ENCODE measurements at places on chromosomes 7 and 10.

DNA sequence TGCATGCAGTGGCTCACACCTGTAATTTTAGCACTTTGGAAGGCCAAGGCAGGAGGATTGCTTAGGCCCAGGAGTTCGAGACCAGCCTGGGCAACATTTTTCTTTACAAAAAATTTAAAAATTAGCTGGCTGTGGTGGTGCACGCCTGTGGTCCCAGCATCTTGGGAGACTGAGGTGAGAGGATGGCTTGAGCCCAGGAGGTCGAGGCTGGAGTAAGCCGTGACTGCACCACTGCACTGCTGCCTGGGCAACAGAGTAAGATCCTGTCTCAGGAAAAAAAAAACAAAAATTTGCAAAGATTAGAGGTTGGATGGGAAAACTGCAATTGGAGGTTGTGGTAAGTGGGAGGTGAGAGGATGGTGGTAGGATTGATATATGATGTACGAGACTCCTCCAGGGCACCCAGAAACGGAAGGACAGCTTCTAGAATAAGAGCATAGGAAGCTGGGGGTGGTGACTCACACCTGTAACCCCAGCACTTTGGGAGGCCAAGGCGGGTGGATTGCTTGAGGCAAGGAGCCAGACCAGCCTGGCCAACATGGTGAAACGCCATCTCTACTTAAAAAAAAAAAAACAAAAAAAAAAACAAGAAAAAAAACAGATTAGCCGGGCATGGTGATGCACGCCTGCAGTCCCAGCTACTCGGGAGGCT is 19.1 kb upstream of the PARP12 start:
- no peak for DNase-seq

GRCh38 chr10:964321-964987 is 23.8 kb upstream of the GTPBP4 start:
- no peak for DNase-seq

DNA sequence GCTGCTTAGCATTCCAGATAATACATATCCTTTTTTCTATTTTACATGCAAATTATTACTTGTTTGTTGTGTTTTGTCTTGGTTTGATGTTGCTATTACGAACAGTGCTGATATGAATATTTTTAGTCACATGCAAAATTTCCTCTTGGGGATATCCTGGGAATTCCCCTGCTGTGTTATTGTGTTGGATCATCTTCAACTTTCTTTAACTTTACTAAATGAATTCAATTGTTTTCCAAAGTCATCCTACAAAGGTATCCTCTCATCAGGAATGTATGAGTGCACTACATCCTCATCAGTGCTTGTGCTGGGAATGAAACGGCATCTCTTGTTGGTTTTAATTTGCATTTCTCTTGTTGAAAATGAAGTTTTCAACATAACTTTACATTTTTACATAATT is 87.1 kb downstream of the AASS start:
- DNase-seq, result peak; percentile 36

- DNase-seq, result no peak
Measured at GRCh38 chr10:96655461-96656197, 64.7 kb downstream of the PIK3AP1 start.

DNA sequence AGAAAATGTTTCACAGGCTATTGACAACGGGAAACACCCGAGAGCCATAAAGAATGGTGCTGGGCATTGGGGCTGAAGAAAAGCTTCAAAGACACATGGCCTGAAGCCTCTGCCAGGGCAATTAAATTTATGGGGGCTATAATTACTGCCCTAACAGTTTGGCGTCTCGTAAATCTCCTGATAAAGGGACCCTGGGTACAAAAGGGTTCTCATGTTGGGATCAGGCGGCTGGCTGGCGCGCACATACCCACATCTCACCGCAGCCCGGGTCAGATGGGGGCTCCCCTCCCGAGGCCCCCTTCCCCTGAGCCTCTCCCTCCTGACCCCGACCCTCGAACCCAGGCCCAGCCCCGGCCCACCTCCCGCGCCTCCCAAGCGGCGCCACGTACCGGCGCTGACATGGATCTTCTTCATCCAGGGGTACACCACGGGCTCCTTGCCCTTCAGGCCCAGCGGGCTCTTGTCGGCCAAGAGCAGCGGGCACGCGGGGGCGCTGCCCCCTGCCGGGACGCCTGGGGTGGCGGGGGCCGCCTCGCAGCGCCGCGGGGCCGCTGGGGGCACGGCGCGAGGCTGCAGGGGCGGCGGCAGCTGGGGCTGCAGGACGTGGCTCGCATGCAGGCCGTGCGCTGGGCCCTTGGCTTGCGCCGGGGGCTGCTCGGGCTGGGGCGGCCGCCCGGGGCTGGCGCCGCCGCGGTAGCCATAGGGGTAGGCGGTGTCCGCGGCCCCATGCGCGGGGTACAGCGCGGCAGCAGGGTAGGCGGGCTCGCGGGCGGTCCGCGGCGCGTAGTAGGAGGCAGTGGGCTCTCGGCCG is 623 bp downstream of the HOXA4 start:
- DNase-seq, result peak; percentile 41

GRCh38 chr7:140027858-140028257 is 34.9 kb downstream of the PARP12 start:
- no peak for DNase-seq

- no peak for DNase-seq
Measured at GRCh38 chr7:18125476-18125875, 97.8 kb upstream of the PRPS1L1 start.

DNA sequence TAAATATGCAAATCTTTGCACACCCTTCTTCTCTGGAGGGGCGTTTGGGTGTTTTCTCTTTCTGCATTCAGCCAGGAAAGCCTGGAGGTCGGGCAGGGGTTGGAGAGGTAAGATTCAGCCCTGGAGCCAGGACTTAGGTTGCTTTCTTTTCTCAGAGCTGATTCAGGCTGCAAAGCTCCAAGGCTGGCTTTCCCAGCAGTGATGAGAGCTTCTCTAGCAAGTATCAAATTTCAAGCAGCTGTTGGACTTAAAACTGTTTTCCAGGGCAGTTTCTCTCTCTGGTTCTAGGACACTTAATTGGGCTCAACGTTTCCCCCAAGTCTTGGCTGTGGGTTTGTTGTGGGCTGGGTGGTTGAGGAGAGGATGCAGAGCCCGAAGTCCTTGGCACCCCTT is 608 bp downstream of the AKR1B10 start:
- peak; percentile 17 for DNase-seq

DNA sequence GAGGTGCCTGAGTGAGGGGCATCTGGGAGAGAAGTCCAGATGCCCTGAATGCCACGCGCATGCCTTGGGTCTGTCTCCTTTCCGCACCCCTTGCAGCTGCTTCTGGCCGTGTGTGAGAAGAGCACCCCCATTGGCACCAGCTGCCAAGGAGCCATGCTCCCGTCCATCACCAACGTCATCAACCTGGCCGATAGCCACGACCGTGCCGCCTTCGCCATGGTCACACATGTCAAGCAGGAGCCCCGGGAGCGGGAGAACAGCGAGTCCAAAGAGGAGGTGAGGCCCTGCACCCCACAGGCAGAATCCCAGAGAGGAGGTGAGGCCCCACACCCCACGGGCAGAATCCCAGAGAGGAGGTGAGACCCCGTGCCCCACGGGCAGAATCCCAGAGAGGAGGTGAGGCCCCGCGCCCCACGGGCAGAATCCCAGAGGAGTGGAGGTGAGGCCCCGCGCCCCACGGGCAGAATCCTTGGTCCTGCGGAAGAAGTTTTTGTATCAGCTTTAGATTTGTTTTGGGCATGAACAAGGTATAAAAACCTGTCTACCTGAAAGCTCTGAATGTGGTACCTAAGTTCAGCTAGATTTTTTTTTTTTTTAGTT is 91.8 kb downstream of the TRRAP start:
- DNase-seq, result no peak

GRCh38 chr7:116704650-116705228 is 32.7 kb downstream of the MET start:
- no peak for DNase-seq

GRCh38 chr7:76338298-76339084 is 20.3 kb downstream of the YWHAG start:
- no peak for DNase-seq

GRCh38 chr7:115340828-115341227 is 418.9 kb downstream of the MDFIC start:
- peak; percentile 20 for DNase-seq

DNA sequence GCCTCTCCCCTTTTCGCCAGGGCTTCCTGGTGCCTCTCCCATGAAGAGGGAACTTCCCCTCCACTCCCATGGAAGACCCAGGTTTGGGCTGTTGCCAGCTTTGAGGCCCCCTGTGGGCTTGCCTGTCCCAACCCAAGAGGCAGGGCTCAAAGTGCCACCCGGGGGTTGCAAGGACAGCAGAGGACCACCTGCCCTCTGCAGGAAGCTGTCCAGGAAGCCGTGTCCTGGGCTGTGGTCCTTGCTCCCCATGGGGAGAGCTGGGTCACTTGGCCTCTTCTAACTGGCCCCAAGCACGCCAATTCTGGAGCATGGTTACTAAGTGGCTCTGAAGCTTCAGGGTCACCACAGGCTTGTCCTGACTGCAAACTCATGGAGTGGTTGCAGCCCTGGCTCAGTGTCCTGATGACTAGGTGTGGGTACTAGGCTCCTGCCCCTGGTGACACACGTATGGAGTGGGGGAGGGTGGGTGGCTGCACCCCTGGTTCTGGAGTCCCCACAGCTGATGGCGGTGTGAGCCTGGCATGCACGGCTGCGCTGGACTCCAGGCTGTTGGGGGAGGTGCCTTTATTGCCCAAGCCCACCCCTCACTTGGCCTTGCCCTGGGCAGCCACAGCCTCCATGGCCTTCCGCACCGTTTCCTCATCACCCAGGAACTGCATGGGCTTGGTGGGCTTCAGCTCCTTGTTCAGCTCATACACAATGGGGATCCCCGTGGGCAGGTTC is 3.0 kb downstream of the PGAM2 start:
- DNase-seq, result no peak

DNA sequence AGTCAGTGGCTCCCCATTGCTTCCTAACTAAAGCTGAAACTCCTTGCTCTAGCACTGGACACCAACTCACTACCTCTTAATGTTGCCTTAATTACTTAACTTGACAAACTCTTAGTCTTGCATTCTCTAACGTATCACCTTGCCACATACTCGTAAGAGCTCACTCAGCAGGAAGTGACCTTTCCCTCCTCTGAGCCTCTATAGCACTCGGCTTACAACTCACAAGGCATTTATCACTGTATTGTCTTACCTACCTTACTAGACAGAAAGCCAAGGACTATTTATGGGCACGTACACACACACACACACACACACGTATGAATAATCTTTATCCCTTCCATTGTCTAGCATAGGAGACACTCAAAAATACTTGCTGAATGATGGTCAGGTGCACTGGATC is 21.2 kb downstream of the CEP41 start:
- peak; percentile 15 for DNase-seq

DNA sequence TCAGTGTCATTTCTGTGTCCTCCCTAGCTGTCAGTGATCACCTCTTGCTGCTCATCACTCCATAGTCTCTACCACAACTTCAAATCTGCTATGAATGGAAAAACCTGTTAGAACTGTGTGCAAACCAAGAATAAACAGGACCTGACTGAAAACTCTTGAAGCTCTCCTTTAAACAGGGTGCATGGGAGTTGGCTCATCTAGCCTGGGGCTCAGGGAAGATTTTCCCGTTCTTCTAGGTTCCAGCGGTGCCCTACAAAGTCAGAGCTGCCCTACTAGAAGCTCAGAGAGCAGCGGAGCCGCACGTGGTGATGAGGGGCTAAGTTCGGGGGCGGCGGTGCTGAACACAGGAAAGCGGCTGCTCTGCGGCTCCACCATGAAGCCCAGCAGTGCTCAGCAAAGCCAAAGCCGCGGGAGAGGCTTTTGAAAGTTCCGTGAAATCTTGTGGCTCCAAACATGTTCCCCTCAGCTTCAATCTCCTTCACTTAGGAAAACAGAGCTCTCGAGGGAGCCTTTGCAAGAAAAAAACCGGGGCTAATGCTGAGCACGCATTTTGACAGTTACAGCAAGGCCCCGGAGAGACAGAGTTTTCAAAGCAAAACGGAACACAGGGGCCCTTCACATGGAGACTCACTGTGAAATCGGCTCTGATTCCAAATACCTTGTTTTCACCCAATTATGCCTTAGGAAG is 30.5 kb downstream of the RGS10 start:
- DNase-seq, result no peak

DNA sequence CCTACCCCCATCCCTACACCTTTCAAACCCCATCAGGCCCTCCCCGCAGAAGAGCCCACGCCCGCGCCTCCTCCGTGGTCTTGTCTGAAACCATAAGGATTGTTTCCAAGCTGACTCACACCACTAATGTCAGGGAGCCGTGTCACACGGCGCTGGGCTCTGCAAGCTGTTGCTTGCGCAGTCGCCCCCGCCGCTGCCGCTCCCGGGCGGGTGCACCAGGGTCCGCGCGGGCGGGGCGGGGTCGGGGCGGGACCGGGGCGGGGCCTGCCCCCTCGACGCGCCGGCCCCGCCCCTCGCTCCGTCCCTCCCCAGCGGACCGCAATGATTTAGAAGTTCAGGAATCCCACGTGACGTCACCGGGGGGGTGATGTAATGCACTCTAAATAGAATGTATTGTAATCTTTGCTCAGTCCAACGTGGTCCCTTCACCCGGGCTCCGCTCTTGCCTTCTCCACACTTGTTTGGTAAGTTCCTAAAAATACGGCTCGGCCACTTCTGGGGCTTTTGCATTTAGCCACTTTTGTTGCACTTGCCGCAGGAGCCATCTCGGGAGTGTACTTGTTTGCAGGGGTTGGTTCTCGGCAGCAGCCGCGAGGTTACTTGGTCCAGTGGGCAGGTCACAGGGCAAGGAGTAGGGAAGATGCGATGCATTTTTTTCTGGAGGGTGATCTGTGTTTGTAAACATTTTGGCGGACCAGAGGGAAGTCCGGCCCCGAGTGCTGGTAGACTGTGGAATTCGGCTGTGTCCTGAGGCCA is 3.2 kb upstream of the CREB5 start:
- peak; percentile 96 for DNase-seq

DNA sequence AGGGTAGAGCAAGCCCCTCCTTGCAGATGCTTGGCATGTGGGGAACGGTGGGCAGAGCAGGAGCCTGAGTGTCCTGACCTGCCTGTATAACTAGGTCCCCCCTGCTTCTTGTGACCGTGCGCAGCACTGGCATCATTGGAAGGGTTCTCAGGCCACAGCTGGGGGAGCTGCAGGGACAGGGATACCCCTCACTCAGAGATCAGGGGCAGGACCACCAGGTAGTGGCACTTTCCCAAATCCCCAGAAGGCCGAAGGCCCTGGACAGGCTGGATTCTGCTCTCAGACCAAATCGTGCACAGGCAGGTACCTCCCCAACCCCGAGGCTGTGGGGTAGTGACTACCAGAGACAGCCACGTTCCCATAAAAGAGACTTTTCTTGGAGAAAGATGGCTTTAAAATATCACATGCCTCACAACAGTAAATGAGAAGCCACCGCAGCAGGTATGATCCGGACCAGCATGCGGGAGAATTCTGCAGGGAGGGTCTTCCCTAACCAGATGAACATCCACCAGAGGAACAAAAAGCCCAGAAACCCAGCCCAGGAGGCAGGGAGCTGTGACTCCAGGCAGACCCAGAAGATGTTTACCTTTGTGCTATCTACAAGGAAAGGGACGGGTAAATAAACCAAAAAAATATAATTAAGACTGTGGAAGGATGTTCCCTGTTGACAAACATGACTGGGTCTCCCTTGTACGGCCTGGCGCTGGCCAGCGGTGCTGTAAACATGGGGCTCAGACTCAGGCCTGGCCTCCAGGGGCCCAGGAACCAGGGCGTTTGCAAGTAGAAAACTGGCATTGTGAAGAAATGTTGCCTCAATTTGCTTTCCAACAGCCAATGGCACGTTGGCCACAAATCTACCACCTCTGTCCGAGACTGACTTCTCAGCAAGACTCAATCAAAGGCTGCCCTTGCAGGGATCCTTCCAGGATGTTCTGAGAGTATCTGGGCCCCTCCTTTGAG is 180.0 kb downstream of the TNS3 start:
- DNase-seq, result no peak

- no peak for DNase-seq
Measured at GRCh38 chr10:106592396-106592795, 572.1 kb downstream of the SORCS1 start.

GRCh38 chr10:4538016-4538415 is 288.0 kb upstream of the AKR1E2 start:
- no peak for DNase-seq

Measured in GM23338 (cell line).